ENCODE measurements at places on chromosomes 5 and 9. TPM values are rescaled to one million over a fixed set of nuclear protein-coding genes. Genes with fewer than 3 reads are reported as not detected.

Gene RUSC2
- total RNA-seq, result 39.3 TPM

Gene CCDC192
- not detected for total RNA-seq

Gene AGGF1
- total RNA-seq, result 32.4 TPM

Gene DNAH5
- 2.6 TPM for total RNA-seq

Data from cerebellum (tissue), 4 donors.